Skeletal muscle cell (primary cell): ENCODE measurements at places on chromosomes 2 and 18.
A peak's percentile ranks its signal among the peaks of the same experiment; 100 is the strongest.

DNA sequence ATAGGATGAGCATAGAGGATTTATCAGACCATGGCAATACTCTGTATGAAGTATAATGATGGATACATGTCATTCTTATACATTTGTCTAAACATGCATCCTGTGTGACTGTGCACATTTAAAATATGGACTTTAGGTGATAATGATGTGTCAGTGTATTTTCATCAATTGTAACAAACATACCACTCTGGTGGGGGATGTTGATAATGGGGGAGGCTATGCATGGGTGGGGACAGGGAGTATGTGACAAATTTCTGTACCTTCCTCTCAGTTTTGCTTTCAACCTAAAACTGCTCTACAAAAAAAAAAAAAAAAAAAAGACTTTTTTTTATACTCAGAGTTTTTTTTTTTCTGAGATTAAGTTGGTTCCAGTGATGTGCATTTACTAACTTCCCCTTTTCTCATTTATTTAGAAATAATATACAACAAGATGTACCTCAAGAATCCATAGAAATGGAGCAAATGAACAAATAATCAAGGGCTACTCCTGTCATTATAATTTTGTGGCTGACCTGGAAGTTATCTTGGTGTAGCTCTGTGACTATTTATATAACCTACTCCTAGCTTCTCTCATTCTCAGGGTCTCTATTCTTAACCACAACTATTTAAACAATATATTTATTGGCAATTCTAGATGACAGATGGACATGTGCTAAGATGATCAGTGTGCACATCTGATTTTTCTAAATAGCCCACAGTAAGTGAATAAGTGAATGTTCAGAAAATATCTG is 108.9 kb upstream of the ITGA4 start:
- no peak for DNase-seq

- no peak for DNase-seq
These were observed 37.6 kb upstream of the MCM6 start for GRCh38 chr2:135913727-135914365.

- no peak for DNase-seq
These were observed 61.6 kb downstream of the DNER start for GRCh38 chr2:229652796-229653195.

- no peak for DNase-seq
These were observed 142.7 kb upstream of the CREB1 start for GRCh38 chr2:207387001-207387571.

GRCh38 chr2:183495589-183496267 is 371.5 kb downstream of the NUP35 start:
- no peak for DNase-seq

GRCh38 chr18:74961596-74961995 is 247.3 kb downstream of the PTGR3 start:
- no peak for DNase-seq

GRCh38 chr2:241309684-241310117 is 5.8 kb downstream of the HDLBP start:
- peak; percentile 3 for DNase-seq

GRCh38 chr2:189177251-189177840 is 2.2 kb downstream of the COL5A2 start:
- DNase-seq, result no peak

DNA sequence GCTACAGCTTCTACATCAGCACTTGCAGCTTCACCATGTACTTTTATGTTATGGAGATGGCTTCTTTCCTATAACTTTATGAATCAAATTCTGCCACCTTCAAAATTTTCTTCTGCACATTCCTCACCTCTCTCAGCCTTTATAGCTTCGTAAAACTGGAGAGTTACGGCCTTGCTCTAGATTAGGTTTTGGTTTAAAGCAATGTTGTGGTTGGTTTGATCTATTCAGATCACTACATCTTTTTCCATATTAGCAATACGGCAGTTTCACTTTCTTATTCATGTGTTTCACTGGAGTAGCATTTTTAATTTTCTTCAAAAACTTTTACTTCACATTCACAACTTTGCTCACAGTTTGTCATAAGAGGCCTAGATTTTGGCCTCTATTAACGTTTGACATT is 242.9 kb upstream of the GYPC start:
- no peak for DNase-seq

GRCh38 chr2:18790509-18791171 is 201.3 kb upstream of the NT5C1B start:
- DNase-seq, result no peak

GRCh38 chr2:59774821-59775433 is 778.5 kb downstream of the BCL11A start:
- no peak for DNase-seq

DNA sequence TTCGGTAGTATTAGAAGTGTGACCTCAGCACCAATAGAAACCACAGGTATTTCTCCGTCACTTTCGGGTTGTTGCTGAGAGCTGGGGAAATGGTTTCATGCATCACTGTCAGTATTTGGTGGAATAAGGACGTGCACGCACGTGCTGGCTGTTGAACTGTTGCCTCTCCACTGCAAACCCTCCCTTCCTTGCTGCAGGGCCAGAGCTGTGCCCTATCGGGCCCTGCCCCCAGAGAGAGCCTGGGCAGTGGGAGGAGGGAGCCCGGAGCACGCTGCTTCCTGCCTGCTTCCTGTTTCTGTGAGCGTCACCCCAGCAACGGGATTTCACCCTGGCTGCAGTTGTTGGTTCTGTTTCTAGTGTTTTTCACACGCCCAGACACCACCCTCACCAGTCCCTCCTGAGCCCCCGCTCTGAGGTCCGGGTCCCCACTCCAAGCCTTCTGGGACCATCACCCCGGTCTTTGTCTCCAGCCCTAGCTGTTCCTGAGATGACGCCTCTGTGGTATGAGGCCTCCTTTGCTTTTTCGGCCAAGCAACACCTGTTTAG is 47.4 kb downstream of the LRRFIP1 start:
- DNase-seq, result no peak

- DNase-seq, result no peak
These were observed 85.4 kb upstream of the EML6 start for GRCh38 chr2:54638103-54638502.

- no peak for DNase-seq
These were observed 50.7 kb downstream of the FMNL2 start for GRCh38 chr2:152385650-152386049.

DNA sequence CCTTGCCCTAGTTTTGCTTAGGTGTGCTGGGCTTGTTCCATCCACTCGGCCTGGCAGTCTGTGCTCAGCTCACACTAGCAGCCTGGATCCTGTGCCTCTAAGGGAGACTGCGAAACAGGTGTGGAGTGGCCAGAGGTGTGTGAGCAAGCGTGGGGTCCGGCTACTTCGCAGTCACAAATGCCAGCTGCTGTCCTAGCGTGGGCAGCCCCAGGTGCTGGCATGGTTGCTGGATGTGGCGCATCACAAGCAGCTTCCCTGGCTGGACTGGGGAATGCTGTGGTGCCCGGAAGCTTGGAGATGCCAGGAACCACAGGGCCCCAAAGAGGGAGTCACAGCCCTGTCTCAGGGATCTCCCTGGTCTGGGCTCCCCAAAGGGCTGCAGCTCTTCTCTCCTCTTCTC is 119.0 kb upstream of the TMEFF2 start:
- no peak for DNase-seq

GRCh38 chr2:167196461-167197252 is 308.4 kb downstream of the XIRP2 start:
- peak; percentile 27 for DNase-seq

DNA sequence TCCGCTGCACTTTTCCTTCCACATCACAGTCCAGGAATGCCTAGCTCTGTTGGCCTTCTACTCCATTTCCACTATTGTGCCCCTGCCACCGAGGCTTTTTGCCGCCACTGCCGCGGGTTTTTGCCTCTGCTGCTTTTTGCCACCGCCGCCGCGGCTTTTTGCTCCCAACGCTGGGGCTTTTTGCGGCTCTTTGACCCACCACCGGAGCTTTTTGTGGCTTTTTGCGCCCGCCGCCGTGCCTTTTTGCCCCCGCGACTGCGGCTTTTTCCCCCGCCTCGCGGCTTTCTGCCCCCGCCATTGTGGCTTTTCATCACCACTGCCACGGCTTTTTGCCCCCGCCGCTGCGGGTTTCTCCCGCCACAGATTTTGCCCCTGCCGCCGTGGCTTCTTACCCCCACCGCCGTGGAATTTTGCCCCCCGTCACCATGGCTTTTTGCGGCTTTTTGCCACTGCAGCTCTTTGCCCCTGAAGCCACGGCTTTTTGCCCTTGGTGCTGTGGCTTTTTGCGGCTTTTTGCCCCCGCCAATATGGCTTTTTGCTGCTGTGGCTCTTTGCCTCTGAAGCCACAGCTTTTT is 2798.7 kb upstream of the TEKT4 start:
- no peak for DNase-seq

- DNase-seq, result no peak
These were observed 20.7 kb upstream of the TTN start for GRCh38 chr2:178827739-178828485.

GRCh38 chr2:177306550-177306949 is 42.0 kb upstream of the NFE2L2 start:
- no peak for DNase-seq

DNA sequence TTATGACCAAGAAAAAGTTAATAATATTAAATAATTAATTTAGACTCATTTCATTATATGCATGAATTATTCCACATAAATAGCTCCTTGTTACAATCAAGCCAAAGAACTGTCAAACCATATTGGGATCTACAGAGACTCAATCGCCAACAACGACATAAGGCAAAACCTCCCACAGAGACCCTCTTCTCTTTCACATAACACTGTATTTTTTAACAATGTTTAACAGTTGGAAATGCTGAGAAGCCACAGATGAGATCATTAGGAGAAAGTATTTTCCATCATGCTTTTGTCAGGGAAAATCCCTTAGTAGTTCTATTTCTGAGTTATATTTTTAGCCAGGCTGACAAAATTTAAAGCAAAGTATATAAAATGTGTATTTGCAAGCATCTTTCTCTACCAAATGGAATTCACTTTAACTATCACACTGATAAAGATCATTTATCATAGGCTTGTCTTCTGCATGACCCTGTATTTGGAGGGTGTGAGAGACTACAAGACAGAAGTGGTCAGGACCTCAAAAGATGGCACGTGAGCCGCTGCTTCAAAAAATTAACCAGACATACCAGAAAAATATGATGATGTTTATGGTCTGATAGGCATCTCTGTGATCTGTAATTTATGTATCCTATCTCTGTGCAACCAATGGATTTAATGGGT is 383.8 kb downstream of the NRXN1 start:
- no peak for DNase-seq

GRCh38 chr2:142596334-142597088 is 281.0 kb upstream of the KYNU start:
- DNase-seq, result no peak

GRCh38 chr2:171244970-171245782 is 84.5 kb upstream of the TLK1 start:
- DNase-seq, result no peak

DNA sequence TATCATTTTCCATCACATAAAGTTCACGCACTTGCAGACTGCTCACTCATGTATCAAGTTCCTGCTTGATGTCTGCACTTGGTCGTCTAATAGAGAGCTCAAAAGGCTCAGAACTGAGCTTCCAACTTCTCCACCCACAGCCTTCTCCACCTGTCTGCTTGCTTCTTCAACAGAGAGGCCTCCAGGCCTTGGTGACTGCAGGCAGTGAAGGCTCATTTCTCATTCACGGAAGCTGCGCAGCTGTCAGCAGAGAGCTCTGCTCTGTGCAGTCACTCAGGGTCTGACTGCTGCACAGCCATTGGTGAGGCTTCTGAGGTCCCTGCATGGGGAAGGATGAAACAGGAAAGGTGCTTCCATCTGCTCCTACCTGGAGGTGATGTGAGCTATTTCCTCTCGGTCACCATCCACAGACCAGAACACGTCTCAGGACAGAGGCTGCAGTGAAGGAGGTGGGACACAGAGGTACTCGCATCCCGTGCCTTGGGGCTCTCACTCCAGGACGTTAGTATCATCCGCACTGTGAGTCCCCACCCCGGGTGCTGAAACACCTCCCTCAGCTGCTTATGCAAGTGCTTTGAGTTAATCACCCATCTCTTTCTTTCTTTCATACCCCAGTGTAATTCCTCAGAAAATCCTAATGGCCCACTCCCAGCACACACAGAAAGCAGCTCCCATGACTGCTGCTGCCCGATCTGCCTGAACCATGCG is 126.2 kb downstream of the TMEM18 start:
- DNase-seq, result no peak
